Occipital lobe (tissue), 3 donors: ENCODE measurements at places on chromosomes 7 and 10.
A peak's percentile ranks its signal among the peaks of the same experiment; 100 is the strongest.

DNA sequence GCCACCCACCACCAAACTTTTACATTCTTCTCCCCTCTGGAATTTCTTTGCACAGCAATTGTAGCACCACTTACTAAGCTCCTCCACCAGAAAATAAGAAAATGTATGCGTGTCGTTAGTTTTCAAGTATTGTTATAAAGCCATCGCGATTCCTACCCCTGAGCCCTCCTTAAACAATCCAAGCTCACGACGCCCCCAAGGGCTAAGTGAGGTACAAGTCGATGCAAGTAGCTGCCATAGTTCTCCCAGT lies 1.3 kb downstream of the FRAT2 start:
- no peak for DNase-seq

GRCh38 chr7:137838706-137839315 lies 8.0 kb downstream of the DGKI start:
- DNase-seq: no peak

DNA sequence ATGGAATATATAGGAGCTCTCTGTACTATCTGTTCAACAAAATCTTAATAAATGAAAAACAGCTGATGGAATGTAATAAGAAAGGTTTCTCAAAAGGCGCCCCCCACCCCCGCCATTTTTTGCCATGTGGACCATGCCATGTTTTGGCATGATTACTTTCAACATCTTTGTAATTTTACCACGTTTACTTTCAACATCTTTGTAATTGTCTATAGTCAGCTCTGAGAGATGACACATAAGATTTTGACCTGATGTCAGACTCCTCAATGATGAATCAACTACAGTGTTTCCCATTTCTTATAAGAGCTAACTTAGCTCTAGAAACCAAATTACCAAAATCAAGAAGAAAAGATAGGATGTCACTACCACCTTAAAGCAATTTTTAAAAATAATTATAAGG lies 144.9 kb upstream of the AHR start:
- DNase-seq: no peak

DNA sequence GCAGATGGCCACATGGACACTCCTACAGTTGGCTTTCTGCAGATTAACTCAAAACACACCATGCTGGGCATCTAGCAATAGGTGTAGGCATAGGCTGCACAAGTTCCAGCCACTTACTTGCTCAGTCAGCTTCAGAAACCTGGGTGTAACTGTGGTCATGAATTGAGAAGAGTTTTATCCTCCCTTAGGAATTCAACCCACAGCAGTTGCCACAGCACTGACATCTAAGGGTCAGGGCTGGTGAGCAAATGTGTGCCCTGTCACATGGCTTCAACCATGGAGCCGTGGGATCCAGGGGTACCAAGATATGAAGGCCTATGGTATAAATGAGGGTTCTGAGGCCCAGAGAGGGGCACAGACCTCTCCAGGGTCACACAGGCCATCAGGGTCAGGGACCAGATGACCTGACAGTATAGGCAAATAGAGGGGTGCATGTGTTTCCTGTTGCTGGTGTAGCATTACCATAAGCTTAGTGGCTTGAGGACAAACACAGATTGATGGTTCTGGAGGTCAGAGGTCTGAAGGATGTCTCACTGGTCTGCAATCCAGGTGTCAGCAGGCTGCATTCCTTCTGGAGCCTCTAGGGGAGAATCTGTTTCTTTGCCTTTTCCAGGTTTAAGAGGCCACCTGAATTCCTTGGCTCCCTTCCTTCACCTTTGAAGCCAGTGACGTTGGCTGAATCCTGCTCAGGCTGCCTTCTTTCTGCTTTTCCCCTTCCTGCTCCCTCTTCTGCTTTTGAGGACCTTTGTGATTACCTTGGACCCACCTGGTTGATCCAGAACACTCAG lies 24.1 kb downstream of the MINDY4 start:
- DNase-seq: no peak

- no peak for DNase-seq
Observed at GRCh38 chr10:133526957-133527588, at the start of gene CYP2E1. Gene CYP2E1 (plus strand): TSS chr10:133527363. CDS start chr10:133527396, 33 bp downstream.

DNA sequence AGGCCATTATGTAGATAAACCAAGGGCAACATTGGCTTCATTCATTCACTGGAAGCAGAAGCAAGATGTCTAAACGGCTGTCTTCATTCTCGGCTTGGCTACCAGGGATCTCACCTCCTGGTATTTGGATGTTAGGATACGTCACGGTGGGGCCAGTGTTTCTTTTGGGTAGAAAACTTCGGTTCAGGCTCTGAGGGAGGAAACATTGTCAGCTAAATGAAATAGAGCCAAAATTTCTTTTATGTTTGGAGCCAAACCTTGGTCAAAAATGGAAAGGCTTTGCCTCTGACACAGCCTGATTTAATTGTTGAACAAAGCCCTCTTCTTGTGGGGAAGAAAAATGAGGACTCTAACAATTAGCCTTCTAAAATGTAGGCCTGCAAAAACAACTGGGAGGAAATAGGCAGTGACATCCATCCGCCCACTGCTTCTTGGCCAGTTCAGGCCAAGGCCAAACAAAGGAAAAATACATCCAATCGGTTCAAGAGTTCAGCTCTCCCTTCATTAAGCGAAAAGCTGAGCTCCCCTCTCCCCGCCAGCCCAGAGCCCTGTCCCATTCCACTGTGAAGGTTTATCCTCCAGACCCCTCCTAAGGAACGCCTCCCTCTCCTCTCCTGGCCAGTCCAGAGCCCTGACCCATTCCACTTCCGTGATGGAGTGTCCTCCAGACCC lies 44.4 kb downstream of the PFKFB3 start:
- DNase-seq: peak; percentile 13

DNA sequence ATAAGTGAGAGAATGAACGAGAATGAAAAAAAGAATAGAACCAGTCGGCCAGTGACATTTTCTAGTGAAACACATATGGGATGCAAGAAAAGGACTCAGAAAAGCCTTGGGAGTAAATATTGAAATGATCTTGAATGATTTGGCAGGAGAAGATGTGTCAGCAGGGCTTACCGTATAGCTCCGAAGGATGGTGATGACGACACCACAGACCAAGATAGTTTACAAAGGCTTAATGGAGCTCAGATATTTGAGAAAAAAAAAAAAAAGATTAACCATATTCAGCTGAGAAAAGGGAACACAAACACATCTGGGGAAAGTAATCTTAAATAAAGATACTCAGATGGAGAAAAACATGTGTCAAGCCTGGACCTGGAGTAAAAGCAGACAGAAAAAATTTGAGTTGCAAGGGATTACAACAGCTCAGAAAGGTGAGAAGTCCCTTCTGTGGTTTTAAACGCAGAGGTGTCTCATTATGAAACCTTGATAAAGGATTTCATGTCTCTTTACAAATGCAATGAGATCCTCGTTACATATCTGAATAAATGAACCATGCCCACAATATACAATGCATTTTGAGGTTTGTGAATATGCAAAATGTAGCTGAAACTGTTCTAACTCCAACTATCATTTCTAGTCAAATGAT lies 36.0 kb downstream of the DNAJB9 start:
- DNase-seq: no peak

GRCh38 chr10:126160571-126160970 lies 227.7 kb downstream of the ADAM12 start:
- DNase-seq: no peak

GRCh38 chr10:98446151-98446660 lies 529 bp downstream of the HPS1 start:
- peak; percentile 30 for DNase-seq

- peak; percentile 31 for DNase-seq
Observed at GRCh38 chr7:28958235-28958979, at the start of gene TRIL. Gene TRIL (minus strand): TSS chr7:28958330. CDS start chr7:28958046, 284 bp downstream.

DNA sequence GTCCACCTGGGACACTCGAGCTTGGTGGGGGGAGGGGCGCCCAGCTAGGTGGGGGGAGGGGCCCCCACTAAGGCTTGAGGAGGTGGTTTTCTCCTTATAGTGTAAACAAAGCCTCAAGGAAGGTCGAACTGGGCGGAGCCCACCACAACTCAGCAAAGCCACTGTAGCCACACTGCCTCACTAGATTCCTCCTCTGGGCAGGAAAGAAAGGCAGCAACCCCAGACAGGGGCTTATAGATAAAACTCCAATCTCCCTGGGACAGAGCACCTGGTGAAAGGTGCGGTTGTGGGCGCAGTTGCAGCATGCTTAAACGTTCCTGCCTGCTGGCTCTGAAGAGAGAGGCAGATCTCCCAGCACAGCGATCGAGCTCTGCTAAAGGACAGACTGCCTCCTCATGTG lies 133.1 kb downstream of the SNX13 start:
- DNase-seq: no peak

GRCh38 chr7:5484921-5485320 lies 61.3 kb upstream of the TNRC18 start:
- no peak for DNase-seq

DNA sequence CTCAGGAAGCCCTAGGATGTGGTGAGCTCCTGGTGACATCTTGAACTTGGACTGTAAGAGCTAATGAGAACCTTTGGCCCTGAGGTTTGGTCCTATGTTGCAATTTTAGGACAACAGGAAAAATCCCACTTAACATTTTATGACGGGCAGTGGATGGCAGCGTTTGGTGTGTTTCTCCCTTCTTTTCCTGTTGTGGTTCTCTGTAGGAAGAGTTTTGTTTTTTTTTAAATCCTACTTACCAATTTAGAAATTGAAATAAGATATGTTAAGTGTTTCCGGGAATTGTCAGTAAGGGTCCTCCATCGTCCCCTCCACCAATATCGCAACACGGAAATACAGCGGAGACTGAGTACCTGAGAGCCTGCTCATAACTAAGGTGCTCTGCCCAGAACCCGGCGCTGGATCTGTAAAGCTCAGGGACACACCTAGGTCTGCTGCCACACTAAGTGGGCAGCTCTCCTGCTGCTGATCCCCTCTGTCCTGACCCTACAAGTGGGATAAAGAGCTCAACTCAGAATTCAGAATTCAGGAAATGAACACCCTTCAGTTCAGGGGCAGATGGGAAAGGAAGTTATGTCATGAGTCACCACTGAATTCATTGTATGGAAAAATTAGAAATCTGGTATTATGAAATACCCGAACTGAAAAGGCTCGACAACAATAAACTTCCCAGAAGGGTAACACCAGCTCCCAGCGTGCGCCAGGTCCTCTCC lies 9.1 kb upstream of the PROSER2 start:
- DNase-seq: no peak

DNA sequence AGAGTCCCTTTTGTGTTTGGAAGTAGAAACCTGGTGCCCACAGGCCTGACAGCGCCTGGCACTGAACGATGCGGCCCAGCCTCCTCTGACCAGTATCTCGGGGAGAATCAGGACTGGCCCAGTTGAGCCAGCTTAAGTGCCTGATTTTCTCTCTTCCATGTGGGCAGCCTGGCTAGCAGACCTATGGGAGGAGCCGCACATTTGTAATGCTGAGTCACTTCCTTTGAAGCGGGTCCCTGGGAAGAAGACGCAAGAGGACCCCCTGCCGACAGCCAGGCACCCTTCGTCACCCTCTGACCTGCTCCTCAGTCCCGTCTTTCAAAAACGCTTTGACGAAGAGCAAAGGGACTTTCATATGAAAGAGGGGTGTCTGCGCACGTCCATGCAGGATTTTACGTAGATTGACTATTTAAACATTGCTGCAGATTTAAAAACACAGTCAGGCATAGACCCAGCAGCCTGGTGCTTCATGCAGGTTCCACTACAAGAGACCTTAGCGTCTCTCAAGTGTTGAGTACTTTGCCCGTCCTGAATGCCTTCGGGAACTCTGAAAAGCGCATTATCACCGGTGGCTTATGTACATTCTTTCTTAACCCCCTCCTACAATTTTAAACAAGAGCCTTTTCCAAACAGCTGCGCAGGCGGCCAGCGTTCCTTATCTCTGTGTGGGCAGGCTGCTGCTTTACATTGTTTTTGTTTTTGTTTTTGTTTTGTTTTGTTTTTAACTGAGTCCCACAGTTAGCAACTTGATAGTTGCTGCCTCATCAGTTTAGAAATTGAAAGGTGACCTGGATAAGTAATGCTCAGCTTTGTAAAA lies 36.5 kb upstream of the AP5Z1 start:
- DNase-seq: no peak

DNA sequence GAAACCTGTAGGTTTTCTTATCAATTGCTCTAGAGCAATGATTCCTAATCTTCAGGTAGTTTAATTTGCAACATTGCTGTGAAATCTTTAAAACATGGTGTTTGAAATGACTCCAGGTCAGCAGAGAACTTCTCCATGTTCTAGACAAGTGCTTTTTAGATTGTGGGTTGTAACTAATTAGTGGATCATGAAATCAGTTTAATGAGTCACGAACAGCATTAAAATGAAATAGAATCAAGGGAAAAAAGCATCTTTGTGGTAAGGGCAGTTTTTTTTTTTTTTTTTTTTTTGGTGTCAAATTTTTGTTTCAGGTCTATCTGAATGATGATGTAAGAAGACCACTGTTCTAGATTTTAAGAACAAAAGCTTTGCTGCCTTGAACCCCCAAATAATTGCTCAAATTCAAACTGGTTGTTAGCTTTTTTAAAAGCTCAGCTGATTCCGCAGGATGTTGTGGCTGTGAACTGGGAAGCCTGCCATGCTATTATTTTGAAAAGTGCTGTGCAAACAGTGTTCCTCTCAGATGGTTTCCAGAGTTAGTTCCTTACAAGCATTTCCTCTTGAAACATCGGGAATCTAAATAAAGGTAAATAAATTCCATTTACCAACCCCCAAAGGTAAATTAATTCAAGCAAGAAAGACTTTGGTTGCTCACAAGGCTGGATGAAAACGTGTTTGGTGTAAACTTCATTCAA lies 13.1 kb upstream of the PDK4 start:
- no peak for DNase-seq

GRCh38 chr7:106486331-106486730 lies 174.6 kb downstream of the CCDC71L start:
- no peak for DNase-seq

DNA sequence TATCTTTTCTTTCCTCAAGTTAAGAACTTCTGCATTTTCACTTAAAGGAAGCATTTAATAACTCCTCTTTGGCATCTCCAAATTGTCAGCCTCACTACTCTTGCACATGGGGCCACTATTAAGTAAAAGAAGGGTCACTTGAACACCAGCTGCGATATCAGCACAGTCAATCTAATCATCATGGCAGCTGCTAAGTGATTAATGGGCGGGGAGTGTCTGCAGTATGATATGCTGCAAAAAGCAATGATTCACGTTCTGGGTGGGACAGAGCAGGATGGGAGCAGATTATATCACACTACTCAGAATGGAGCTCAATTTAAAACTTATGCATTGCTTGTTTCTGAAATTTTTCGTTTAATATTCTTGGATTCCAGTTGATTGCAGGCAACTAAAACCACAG lies 447.4 kb upstream of the PFKP start:
- no peak for DNase-seq

DNA sequence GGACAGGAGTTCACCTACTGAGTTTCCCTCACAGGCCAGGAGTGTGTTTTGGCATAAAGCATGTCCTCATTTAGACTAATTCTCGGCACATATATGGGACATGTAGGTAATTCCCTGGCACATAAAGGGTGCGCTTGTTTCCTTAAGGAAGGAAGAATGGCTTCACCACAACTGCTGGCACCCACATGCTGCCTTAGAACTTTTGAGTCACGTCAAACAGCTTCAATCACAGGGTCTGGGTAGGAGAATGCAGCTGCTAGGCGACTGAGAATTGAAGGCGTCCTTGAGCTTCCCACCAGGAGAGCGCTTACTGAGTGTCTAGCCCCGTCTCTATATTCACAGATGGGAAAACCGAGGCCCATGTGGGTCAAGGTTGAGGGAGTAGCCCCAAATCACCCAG lies 146.1 kb downstream of the CHN2 start:
- no peak for DNase-seq
